D341Med (cell line): ENCODE measurements at places on chromosomes 1 and 21.

GRCh38 chr1:187001198-187001889 lies 172.6 kb downstream of the PLA2G4A start:
- DNase-seq = no peak

DNA sequence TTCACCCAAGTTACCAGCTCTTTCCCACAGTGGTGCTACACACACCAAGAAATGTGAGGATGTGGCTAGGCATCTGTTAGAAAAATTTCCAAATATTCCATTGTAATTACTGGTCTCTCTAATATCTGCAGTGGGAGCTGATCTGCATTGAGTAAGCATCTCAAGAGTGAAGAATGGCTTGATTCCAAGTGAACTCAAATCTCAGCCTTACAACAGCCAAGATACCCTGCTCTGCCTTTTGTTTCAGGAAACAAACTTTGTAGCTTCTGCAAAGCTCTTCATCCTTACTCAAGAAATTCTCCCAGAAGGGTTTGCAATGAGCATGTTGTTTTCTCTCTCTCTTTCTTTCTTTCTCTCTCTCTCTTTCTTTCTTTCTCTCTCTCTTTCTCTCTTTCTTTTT lies 181.1 kb downstream of the FCRL5 start:
- DNase-seq = no peak

DNA sequence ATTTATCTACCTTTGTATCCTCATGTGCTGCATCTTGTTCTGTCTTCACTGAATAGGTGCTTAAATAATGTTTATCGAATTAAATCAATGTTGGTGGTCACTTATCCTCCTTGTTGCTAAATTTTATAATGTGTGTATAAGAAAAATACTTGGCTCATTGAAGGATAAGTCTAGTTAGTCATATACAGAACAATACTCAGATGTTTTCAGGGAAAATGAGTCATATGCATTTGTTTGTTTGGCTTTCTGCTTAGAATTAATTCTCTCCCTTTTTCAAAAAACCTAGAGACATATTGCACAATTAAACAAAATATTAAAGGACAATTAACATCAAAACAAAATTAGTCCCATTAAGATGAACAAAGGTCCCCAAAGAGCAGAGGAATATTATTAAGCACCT lies 89.0 kb downstream of the UBE2U start:
- DNase-seq = no peak

DNA sequence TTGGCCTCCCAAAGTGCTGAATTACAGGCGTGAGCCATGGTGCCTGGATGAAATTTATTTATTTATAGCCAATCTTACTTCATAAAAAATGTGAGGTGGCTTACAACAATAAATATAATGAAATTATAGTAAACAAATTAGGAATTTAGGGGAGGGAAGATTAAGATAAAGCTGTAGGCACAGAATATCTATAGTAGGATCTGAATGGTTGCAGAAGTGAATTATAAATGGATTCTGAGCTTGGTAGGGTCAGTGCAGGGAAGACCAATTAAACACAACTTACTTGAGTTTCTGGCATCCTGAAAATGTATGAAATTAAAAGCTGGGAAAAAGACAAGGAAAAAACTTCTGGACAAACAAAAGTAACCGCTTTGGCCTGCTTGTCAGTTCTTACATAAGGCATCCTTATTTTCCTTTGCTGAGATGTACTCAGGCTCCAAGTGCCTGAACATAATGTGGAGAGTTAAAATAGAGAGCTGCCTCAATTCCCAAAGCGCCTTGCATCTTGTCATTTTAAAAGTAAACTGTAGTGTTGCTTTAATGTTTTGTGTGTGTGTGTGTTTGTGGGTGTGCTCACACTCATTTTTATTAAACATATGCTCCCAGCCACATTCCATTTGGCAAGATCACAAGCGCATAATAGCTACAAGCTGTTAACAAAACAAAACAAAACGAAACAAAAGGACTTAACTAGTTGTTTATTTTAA lies 247.3 kb downstream of the S1PR1 start:
- DNase-seq = no peak

DNA sequence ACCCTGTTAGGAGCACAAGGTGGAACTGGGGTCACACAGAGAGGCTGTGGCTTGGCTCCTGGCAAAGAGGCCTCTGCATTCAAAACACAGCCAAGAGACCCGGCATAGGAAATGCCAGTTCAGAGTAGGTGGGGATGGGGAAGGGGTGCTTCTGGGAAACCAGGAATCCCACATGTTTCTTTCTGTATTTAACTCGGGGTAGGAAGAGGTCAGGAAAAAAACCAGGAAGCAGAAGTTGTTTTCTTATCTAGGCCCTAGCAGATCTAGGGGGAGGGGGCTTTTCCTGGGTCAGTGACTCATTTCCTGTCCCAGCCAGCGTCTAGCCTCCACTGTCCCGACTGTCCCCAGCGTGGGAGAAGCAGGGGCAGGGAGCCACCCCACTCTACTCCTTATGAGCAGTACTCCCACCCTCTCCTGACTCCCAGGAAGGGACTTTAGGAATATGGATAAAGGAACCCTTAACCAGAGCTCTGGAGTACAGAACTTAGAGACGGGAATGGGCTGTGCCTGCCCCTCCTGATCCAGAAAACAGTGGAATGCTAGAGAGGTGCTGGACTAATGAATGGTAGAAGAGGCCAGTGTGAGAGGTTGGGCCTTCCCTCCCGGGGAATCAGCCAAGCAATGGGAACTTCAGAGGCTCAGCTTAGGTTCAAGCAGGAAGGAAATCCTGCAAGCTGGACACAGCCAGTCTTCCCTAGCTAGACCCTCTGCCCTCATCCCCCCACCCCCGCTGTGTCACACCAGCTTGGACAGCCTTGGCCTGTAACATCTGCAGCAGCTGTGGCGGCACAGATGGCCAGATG lies 5.7 kb downstream of the FHL3 start:
- no peak for DNase-seq
